ENCODE measurements at places on chromosomes 13 and 19.
A peak's percentile ranks its signal among the peaks of the same experiment; 100 is the strongest.

- DNase-seq: no peak
Observed at GRCh38 chr19:38519988-38520387, 86.5 kb downstream of the RYR1 start.

- no peak for DNase-seq
Observed at GRCh38 chr19:44824761-44825160, 15.9 kb downstream of the BCAM start.

DNA sequence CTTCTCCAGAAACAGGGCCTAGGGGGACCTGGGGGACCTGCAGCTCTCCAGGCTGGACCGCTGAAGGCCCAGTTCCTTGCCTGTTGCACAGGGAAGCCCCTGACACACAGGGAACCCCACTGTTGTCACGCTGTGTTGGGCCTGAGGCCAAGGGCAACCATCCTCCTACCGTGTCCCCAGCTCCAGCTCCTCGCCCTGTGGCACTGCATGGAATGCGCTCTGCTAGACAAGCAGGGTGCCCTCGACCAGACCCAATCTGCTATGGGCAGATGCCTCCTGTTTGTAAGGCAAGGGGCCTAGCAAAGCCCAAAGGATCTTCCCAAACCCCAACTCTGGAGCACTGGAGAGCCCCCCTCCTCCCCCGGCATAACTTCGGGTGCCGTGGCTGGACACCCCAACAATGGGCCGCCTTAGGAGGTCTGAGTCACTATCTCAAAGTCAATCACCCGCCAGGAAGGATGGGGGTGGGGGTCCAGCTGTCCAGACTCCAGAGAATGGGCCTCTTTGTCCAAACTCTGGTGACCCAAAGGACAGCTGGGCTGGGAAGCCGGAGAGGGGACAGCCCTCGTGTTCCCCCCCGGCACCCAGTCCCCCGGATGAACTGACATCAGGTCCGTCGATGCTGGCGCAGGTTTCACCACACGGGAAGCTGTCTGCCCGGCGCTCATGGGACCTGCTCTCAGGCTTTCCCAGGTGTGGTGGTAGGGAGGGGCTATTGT lies 3.7 kb downstream of the BRSK1 start:
- DNase-seq: peak; percentile 97

- no peak for DNase-seq
Observed at GRCh38 chr19:57016076-57016475, 103.7 kb upstream of the USP29 start.

- no peak for DNase-seq
Observed at GRCh38 chr19:11377237-11377636, 2.8 kb downstream of the SWSAP1 start.

GRCh38 chr19:41801792-41802211 lies 5.4 kb downstream of the CEACAM3 start:
- DNase-seq: no peak

DNA sequence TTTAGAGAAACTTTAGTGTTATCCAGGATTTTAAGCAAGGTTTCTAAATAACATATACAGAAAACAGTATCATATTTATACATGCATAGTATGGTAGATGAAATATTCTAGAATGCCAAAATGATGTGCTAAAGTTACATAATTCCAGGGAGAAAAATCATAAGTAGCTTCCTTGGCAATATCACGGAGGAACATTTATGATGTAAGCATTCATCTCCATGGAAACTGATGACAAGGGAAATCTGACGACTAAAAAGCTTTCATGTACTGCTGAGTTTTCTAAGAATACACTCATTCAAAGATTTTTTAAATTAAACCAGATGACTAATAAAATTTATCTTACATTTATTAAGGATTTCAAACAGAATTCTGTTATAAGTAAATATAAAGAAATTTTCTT lies 4.7 kb downstream of the TEX30 start:
- DNase-seq: no peak

- DNase-seq: no peak
Observed at GRCh38 chr19:7901337-7901736, 2.3 kb upstream of the MAP2K7 start.

DNA sequence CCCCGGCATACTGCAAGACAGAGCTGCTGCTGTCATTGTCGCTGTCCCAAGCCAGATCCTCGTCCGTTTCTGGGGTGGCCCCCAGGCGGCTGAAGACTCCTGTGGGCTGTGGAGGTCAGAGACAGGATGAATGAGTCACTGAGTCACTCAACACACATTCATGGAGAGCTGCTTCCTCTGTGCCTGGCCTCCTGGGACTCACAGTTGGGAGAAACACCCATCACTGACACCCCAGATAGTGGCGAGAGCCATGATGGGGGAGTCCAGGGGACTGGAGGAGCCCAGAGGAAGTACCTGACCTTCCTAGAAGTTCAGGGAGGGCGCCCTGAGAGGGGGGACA lies 26.0 kb downstream of the C19orf47 start:
- no peak for DNase-seq

DNA sequence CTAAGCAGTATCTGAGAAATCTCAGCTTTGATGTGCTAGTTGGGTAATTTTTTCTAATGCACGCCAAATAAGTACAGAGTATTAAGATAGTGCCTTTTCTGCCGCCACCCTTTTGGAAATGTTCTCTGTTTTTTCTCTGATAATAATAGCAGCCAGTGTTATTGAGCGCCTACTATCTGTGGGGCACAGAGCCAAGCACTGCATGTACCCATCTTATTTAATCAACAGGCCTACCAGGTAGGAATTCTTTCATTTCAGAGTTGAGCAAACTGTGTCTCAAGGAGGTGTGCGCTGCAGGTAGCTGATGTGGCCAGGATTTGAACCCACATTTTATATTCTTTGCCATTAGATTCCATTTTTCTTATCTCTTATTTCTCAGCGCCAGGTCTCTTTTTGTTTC lies 1.4 kb downstream of the EPN1 start:
- DNase-seq: no peak

DNA sequence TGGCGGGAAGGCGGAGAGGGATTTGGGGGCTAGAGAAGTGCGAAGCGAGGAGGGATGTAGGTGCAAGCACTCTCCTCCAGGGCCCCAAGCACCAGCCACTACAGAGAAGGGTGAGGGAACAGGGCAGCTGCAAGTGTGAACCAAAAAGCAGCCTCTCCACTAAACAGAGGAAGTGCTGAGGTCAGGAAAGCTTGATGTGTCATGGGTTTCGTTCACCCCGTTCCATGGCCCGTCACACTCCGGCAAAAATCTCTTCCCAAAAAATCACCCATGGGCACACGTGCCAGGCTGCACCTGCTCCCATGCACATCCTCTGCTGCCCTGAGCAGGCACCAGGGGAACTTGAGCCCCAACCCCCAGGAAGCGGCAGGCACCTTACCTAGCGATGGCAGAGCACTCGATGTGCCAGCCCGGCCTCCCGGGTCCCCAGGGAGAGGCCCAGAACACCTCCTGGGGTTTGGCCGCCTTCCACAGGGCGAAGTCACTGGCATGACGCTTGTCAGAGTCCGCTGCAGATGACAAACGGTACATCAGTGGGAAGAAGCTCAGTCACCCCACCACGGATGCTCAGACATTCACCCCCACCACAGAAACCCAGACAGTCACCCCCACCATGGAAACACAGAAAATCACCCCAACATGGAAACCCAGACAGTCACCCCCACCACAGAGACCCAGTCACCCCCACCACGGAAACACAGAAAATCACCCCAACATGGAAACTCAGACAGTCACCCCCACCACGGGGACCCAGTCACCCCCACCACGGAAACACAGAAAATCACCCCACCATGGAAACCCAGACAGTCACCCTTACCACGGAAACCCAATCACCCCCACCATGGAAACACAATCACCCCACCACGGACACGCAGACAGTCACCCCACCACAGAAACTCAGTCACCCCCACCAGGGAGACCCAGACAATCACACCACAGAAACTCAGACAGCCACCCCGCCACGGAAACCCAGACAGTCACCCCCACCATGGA lies 29.0 kb downstream of the CARS2 start:
- no peak for DNase-seq

DNA sequence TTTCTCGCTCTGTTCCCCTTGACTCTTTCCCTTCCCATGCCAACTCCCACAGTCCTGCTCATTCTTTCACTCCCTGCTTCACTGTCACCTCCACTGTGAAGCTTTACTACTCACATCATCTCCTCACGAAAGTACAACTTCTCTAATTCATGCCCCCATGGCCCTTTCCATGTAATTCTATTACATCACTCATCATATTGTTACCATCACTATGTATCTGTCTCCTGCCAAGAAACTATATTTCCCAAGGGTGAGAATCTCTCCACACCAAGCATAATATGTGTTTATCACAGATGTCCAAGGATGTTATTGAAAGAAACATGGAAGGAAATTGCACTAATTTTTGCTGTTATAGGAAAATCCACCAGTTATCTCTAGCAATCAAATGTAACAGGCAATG lies 37.2 kb upstream of the LRCH1 start:
- no peak for DNase-seq

- DNase-seq: peak; percentile 13
Observed at GRCh38 chr19:42596391-42597072, 1.8 kb upstream of the CEACAM8 start.

DNA sequence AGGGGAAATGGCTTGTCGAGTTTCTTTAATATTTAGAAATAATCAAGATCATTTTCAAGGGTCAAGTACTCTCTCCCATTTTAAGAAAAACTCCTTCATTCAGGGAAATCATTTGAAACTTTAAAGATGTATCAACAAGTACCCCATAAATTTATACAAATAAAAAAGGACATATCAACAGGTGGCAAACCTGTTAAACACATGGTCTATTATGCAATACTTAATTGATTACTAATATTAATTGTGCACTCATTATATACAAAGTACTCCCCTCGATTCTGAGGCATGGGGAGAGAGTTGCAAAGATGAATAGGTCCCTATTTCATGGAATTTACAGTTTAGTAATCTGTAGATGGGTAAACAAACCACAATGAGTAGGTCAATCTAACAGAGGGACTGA lies 2.1 kb upstream of the LRCH1 start:
- DNase-seq: no peak

DNA sequence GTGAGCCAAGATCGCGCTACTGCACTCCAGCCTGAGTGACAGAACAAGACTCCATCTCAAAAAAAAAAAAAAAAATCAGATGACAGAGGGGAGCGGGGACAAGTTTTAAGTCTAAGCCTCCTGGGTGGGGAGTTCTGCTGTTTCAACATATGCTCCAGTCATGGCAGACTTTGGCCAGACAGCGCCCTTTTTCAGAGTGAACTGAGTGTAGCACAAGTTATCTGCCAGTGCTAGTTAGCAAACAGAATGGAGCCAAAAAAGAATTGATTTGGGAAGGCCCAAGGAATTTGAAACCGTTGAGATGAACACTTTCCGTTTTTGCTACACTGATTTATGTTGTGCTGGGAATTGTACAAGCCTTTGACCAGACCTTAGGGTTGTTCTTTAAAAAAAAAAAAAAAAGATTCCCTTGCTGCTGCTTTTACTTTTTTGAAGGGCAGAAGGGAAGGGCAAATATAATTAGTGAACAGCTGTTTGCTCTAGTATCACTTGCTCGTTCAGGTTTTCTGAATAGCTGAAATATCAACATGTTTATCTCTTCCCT lies 5.7 kb downstream of the ACTN4 start:
- no peak for DNase-seq

- peak; percentile 35 for DNase-seq
Observed at GRCh38 chr13:111658145-111659100, 338.0 kb downstream of the TEX29 start.

DNA sequence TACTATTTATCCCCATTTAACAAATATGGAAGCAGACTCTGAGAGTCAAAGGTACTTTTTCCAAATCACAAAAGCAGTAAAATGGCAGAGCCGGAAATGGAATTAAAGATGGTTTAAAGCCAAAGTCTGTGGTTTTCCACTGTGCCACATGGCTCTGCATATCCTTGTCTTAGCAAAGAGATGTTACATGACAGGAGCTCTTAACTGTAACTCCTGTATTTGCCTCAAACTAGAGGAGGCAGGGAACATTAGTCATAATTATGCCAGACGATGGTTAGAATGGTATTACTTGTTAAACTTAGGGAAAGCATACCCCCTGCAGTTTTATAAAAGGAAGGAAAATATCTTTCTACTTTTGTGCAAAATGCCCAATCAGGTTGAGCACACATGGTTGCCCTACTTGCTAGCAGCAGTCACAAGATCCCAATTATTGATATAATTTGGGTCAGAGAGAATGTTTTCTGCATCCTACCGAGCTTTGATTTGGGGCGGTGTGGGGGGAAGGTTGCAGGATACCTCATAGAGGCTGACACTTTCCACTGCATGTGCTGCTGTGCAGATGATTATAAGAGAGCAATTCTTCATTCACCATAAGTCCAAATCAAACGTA lies 42.0 kb upstream of the MAB21L1 start:
- DNase-seq: no peak

DNA sequence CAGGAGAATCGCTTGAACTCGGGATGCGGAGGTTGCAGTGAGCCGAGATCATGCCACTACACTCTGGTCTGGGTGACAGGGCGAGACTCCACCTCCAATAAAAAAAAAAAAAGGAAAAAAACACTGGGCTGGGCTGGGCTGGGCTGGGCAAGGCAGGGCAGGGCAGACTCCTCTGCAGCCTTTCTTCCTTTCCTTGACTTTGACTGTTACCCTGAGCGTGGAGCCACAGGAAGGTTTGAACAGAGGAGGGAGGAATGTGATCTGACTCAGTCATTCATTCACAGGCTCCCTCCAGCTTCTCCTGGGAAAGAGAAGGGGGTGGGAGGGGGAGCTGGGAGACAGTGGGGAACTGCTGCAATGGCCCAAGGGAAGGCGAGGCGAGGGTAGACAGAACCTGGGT lies 2.7 kb upstream of the ACTN4 start:
- DNase-seq: no peak

GRCh38 chr13:97220151-97220900 lies 1.8 kb upstream of the MBNL2 start:
- DNase-seq: no peak

DNA sequence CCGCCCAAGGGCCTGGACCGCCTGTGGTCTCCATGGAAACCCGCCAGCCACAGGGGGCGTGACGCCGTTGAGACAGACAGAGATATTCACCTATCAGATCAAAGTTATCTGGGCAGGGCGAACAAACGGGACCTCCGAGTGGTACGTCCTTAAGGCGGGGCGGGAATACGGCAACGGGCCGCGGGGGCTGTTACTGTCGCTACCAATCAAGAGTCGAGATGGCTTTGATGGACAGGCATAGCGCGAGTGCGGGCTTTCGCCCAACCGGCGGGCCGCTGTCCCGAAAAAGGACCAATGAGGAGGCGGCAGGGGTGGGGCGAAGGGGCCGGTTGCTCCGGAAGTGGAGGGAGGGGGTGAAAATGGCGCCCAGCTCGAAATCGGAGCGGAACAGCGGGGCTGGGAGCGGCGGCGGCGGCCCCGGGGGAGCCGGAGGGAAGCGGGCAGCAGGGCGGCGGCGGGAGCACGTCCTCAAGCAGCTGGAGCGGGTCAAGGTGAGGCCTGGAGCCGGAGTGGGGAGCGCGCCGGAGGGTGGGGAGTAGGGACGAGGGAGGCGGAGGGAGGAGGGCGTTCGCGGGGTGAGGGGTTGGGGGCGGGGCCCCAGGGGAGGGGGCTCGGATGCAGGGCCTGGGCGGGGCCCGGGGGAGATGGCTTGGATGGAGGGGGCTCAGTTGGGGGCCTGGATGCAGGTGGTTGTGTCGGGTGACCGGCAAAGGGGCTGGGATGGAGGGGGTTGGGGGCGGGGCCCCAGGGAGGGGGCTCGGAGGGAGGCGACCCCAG lies at the start of gene DCAF15:
DCAF15 (plus strand) TSS at position 356 of the 777 bp plus-strand sequence; CDS start at position 360, 4 bp downstream.
- DNase-seq: peak; percentile 100

GRCh38 chr19:32178956-32179355 lies 166.5 kb upstream of the ZNF507 start:
- no peak for DNase-seq

Data from globus pallidus (tissue), 1 donor.